Non-pigmented ciliary epithelial cell (primary cell): ENCODE measurements at places on chromosomes 5 and 9.

- no peak for DNase-seq
Measured at GRCh38 chr5:82551840-82552385, 273.8 kb upstream of the RPS23 start.

DNA sequence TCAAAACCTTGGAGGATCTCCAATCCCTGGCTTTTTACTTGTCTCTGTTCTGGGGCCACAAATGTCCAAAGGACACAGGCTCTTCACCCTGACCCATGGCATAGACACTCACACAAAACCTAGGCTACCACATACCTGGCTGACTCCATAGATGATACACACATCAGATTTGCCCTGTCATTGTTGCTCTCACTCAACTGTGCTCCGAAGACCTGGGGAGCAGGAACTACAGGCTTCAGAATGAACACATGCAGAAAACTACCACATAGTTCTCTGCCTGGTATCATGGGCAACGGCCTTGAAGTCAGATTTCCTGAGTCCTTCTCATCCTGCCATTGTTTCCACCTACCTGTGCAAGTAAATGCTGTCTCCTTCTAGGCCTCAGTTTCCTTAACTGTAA lies 226.2 kb downstream of the KIF4B start:
- DNase-seq, result no peak

- no peak for DNase-seq
Measured at GRCh38 chr9:38724754-38725153, 4.8 kb upstream of the FAM240B start.

DNA sequence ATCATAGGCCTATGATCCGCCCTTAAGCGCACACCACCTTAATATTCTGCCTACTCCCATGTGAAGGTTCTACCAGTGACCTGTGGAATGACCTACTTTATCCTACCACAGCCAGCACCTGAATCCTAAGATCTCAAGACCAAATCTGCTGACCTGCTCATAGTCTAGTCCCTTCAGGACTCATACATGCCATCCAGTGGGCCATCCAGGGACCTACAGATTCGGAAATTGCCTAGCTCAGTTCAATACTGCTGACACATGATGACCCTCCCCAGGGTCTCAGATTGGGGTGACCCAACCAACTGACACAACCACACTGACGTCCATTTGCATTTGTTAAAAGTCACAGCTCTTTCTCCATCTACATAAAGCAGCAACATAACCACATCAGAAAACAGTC lies 443.8 kb upstream of the ST8SIA4 start:
- DNase-seq, result no peak

DNA sequence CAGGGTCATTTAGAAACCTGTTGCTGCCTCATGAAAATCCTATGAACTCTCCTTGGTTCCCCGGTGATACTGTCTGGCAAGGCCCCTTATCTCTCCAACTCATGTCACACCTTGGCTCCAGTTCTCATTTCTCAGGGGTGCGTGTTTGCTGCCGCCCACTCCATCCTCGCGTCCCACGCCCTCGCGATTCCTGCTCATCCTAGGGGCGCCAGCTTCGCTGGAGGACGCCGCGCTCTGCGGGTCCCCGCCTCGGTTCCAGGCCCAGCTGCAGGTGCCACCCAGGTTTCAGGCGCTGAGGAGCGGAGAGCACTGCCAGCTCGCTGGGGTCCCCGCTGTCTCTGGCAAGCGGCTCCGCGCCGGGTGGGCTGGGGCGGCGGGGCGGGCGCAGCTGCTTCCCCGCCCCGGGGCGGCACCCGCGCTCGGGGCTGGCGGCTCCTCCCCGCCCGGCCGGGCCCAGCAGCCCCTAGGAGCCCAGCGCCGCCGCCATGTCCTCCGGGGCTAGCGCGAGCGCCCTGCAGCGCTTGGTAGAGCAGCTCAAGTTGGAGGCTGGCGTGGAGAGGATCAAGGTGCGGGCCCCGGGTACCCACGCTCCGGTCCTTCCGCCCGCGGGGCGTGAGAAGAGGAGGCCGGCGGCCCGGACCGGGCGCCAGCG lies at the start of gene GNG10:
GNG10 (plus strand) TSS at position 456 of the 652 bp plus-strand sequence; CDS start at position 486, 30 bp downstream.
- DNase-seq, result no peak

DNA sequence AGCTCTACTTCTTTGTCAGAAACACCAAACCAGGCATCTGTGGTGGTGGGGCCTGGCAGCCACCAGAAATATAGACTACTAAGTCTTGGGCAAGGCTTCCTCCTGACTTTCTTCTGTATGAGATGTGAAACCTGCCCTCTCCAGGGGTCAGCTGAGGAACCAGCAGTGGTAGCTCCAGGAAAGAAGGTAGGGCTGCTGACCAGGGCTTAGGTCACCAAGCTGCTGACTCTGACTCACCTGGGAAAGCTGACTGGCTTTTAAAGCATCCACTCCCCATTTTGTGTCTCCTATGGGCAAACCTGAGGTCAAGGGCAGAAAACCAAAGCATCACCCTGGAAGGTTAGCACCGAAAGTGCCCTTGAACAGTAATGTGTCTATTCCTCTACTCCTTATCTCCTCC lies 10.4 kb upstream of the SH3TC2 start:
- DNase-seq, result no peak

DNA sequence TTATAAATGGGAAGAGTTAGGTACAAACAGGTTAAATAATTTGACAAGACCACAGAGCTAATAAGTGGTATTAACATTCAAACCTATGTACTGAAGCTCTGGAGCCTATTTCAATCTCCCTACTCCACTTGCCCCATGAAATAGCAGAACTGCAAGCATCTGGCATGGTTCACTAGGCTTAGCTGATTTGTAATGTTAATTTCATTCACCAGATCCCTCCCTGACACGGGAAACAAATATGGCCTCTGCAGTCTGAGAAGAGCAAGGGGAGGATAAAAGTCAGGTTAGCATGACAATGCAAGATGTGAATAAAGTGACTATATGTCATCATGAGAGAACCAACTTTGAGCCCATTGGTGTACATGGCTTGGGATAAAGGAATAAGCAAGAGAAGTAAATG lies 428.8 kb downstream of the BRINP1 start:
- no peak for DNase-seq

- DNase-seq, result no peak
Measured at GRCh38 chr9:100671898-100672297, 94.0 kb downstream of the CAVIN4 start.

DNA sequence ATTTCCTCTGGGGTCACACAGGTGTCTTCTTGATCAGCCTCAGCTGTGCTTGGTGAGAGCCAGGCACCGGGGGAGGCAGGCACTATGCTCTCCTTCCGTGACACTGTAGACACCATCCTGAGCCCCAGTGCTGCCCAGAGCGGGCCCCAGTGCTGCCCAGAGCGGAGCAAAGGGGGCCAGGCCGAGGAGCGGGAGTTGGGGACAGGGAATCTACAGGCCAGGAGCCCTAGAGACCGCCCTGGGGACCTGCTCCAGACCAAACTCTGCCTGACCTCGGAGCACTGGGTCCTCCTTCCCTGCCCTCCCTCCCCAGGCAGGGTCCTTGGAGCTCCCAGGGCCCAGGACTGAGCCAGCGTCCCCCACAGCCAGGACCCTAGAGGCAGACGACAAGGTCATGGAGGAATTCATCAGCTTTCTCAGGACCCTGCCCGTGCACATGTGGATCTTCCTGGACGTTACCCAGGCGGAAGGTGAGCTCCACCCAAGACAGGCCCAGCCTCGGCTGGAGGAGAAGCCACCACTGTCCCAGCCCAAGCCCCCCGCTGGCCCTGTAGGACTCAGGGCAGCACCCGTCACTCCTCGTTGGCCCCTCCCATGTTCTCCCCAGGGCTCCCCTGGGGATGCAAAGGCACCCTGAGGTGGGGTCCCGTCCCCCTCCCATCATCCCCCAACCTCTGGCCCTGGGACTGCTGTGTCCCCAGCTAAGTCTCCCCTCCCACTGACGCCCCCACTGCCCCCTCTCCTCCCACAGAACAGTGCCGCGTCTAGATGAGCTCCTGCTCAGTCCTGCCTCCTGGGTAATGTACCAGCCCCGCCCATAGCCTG lies 30.2 kb downstream of the PAEP start:
- no peak for DNase-seq

DNA sequence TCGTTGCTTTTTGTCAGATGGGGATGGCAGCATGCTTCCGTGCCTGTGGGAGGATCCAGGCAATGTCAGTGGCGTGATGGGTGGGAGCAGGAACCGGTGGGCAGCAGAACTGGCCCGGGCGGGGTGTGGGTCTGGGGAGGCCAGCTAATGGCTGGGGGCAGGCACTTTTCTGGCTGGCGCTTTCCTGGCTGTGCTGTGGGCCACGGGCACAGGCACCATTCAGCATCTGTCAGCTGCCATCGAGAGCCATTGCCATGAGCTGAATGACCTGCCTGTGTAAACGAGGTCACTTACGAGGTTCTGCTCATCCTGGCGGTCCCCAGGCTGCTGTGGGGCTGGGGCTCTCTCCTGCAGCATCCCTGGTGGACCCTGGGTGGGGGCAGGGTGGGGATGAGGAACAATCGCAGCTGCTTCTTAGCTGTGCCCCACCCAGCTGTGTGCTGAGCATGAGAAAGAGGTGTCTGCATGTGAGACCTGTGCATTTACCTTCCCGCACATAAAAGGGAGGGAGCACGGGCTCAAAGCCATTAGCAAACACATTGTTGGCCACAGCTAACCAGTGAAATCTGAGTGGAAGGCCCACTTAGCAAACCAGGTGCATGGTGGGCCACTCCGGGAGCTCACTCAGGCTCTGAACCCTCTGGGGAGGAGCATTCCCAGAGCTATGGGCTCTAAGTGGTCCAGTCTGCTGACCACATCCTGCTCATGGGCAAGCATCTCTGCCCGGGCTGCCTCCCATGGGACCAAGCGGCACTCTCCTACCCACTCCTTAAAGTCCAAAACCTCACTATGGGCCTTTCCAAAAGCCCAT lies 41.3 kb upstream of the OLFM1 start:
- no peak for DNase-seq

DNA sequence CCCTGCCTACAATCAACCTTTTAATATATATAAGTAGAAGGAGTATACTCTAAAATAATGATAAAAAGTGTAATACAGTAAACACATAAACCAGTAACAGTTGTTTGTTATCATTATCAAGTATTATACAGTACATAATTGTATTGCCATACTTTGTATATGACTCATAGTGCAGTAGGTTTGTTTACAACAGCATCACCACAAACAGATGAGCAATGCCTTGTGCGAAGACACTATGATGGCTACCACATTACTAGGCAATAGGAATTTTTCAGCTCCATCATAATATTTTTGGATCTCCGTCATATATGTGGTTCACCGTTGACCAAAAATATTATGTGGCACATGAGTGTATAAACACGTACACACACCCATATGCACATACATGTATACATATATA lies 69.7 kb upstream of the APC start:
- no peak for DNase-seq

DNA sequence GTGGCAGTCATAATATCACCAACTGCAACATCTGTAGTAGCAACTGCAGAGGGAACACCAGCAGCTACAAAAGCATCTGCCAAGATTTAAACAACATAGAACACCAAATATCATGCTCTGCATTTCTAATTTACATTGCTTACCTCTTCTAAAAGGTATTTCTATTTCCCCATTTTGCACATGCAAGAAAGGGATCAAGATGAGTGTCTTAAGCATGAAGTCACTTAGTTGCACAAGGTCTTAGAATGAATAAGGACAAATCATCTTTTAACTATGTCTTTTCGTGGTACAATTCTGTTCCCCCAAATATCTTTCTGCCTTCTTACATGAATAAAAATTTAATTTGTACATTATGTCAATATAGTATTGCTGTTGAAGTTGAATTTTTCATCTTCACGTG lies 1746.4 kb downstream of the EFNA5 start:
- peak; percentile 50 for DNase-seq

GRCh38 chr9:128159522-128159783 lies 612 bp upstream of the BBLN start:
- DNase-seq, result no peak

- DNase-seq, result no peak
Measured at GRCh38 chr9:14251154-14252071, 62.5 kb downstream of the NFIB start.

DNA sequence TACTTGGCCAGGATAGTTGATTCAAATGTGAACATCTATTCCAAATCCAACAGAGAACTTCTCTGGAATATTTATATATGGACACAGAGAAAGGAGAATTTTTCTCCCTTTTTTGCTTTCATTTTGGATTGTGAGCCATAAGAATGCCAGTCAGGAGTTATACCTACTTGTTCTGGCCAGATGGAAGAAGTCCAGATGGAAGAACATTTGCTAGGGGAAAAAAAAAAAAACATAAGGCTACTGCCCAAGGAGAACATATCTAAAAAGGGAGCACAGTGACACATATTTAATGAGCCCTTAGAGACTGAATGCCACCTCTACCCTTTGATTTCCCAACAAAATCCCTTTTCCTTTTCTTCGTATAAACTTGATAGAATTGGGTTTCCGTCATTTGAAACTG lies 61.7 kb upstream of the PPP2R2B start:
- no peak for DNase-seq
